Activated gamma-delta T cell treated with Interleukin-2 at 50 U/mL for 16 hours (primary cell): ENCODE measurements at places on chromosomes 5 and 9.

DNA sequence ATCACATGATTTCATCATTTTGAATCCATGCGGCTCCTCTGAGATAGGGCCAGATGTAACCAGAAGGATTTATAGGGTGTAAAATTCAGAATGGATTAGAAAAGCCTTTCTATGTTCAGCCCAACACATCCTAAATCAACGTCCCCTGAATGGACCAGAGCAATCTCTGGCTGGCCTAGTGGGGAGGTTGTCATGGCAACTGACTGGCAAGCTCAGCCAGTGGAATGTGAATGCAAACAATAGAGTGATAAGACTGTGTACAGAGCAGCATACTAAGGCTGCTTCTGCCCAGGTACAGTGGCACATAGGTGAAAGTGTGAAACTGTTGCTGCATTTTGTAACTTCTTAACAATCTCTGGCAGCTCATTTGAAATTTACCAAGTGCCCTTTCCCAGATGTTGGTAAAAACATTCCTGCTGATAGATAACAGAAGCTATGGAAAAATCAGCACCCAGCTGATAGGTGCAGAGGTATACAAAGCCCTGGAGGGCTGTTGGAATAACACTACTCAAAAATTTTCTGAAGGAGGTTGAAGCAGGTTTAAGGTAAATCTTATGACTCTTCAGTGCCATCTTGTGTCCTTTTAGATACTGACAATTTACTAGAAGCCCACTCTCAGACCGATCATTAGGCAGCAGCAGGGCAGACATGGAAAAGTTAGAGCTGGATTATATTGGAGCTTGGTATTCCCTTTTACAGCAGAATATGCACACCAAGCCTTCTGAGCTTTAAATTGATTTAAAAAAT is 267.2 kb downstream of the RAB3C start:
- no peak for DNase-seq

DNA sequence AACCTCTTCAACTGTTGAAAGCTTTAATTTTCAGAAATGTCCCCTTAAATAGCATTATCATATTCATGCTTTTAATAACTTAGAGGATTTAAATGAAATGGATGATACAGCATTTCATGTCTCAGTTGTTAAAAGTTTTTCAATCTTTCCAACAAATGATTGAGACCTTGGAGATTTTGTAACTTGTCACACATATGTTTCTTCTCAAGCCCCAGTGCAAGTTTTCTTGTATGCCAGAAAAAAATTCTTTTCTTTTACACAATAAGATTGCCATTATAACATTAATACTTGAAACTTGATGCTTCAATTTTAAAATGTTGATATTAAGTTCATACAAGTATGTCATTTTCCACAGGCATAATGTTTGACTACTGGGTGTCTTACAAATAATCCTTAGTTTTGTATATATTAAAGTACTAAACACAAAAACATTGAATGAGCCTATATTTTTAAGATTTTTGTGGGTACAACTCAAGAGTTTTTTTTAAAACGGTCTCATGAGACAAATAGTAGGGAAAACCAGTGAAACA is 124.5 kb downstream of the AGTPBP1 start:
- DNase-seq: no peak

GRCh38 chr5:159017786-159018185 is 81.9 kb downstream of the EBF1 start:
- DNase-seq: no peak

GRCh38 chr5:81513473-81513872 is 119.5 kb upstream of the ACOT12 start:
- no peak for DNase-seq

DNA sequence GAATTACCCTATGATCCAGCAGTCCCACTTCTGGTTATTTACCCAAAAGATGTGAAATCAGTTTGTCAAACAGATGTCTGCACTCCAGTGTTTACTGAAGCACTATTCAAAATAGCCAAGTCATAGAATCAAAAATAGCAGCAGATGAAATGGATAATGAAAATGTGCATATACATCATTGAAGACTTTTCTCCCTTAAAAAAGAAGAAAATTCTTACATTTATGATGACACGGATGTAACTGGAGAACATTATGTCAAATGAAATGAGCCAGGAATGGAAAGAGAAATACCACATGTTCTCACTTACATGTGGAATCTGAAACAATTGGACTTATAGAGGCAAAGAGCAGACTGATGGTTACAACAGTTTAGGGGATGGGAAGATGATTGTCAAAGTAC is 21.5 kb upstream of the PLEKHG4B start:
- DNase-seq: no peak

DNA sequence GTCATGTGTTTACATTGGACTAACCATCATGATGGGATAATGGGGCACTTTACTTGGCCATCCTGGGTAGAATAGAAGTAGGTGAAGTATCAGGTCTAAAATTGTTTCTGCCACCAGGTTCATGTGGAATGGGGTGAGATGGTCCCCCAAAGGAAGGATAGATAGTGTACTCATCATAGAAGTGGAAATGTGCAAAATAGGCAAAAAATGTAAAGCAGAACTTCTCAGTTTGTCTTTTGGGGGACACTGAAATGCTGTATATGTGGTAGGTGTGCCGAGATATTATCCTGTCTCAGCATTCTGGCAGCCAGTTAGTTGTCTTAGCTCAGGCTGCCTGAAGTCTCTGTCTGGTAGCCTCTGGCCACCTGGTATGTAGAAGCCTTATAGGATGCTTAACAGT is 107.6 kb downstream of the FOCAD start:
- DNase-seq: no peak
